Activated CD8-positive, alpha-beta memory T cell treated with anti-CD3 and anti-CD28 coated beads for 24 hours (primary cell): ENCODE measurements at places on chromosomes 5 and 9.

DNA sequence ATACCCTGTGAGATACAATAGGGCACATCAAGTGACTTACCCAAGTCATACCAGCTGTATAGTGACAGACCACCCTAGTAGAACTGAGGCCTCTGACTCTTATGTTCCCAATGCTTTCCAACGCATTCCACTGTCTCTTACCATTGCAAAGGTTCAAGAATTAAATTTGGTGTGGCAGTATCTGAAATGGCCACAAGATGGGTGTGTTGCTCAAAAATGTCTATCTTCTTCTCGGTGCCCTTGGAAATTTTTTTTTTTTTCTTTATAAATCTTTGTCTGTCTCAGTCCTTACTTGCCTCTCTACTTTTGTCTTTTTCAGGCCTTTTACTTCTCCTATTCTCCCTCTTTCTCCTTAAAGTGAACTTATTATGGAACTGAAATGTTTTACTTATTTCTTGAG is 48.4 kb downstream of the GPR21 start:
- DNase-seq = no peak

DNA sequence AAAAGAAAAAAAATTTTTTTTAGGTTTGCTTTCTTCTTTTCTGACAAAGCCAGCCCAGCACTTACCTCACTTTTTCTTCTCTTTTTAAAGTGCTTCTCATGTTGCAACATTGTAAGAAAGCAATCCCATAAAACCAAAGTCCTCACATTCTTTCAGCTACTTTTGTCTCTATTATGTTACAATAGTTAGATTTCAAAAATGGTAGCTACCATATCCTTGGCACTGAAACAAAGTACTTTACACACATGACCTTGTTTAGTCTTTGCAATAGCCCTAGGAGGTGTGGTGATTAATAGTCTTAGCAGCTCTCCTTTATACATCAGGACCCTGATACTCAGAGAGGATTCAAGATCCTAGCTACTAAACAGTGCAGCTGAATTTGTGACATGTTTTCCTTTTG is 23.5 kb upstream of the CARTPT start:
- DNase-seq = no peak

DNA sequence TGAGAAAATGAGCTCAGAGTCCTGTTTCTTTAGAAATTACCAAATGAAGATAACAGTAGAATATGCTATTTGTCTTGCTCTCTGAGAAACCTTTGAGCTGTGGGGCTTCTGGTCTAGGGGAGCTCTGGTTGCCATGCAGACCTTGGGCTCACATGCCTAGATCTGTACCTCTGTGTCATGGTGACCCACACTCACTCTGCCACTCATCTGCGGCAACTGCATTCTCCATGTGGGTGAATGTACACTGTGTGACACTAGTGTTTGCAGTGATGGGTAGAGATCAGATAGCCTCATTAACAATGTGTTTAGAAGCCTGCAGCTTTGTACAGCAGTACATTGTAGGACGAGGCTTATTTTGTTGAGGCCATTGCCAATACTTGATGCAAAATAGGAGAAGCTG is 521.2 kb downstream of the CHSY3 start:
- DNase-seq = no peak

DNA sequence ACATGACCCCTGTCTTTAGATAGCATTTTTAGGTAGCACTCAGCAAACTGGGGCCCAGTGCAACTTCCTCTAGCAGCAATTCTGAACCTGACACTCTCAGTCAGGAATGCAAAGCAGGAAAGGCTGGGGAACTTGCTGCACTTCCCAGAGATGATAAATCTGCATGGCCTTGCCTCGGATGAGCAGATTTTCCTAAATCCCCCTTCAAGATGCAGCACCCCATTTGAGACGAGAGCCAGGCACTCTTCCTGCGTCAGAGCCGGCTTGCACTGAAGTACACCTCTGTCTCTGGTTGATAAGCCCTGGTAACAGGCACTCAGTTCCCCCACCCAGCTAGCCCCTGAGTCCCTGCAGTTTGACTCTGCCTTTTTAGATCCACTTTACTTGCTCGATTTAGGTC is 296.7 kb upstream of the PANK3 start:
- DNase-seq = no peak

DNA sequence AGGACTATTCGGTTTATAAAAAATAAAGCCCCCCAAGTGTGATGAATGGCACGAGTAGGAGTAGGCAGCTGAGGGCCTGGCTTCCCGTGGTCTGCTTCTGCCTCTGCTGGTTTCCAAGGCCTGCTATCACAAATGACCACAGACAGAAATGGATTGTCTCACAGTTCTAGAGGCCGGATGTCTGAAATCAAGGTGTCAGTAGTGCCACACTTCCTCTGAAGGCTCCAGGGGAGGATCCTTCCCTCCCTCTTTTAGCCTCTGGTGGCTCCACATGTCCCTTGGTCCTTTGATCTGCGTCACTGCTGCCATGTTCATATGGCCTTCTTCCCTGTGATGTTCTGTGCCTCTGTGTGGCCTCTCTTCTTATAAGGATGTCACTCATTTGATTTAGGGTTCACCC is 15.1 kb downstream of the PRKACG start:
- DNase-seq = no peak

DNA sequence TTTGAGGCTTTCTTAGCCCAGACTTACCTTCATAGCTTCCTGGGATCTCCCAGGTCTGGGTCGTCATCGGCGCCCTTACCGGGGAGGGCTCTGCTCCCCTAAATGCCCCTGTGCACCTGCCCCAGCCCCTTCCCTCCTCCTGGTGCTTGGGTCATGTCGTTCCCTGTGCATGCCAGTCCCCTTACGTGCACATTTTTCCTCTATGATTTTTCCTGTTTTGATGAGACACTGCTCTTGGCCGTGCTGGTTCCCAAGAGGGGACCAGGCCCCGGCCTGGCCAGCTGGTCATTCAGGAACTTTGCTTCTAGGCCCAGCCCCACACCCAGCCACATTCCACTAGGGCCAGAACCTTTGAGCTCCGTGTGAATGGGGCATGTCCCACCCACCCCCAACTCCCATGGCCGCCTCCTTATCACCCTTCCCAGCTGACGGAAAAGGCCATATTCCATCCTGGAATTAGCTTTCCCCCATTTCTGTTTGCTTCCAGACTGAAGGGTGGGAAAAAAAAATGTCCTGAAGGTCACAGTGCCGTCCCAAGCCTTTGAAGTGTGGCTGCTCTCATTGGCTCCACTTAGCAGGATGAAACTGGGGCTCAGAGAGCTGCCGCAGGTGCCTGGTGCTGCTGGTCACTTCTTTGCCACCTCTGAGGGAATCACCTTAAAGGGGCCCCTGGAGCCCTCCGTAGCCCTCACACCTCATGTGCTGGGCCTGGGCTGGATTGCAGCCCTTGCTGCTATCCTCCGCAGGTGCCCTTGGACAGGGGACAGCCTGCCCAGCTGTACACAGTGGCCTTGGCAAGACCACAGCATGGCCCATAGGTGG is 25.1 kb downstream of the ERGIC1 start:
- no peak for DNase-seq

GRCh38 chr5:9189681-9190080 is 356.2 kb downstream of the SEMA5A start:
- no peak for DNase-seq

DNA sequence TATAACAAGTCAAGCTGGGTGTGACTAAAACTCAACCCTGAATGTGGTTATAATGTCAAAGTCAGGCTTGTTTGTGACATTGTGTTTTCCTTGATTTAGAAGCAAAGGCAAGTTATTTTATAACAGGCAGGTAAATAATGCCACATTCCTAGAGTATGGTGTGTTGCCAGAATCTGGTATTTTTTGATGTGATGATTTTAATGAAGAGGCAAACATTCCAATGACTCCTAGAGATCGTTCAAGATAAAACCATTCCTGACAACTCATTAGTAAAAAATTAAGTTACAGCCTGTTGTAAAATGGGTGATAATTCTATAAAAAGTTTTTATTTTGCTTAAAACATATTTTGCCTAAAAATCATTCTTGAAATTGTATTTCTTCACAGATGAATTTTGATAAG is 60.0 kb downstream of the RAB14 start:
- DNase-seq = no peak

DNA sequence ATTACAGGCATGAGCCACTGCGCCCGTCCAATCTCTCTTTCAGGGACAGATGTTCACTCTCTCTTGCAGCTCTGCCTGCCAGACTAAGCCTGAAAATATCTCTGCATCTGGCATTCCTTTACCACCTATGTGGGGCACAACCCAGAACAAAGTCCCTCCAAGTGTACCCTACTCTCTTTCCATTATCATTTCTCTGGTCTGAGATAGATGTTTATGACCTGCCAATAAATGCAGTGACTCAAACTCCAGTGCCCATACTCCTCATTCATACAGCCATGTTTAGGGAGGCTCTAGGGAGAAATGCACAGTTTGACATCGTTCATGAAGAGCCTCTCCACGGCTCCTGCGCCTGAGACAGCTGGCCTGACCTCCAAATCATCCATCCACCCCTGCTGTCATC is at the start of gene BTNL3:
BTNL3 (plus strand) TSS at position 255 of the 400 bp plus-strand sequence. CDS start 183 bp downstream, outside the sequence.
- DNase-seq = no peak
